ENCODE measurements at places on chromosomes 4 and X.

GRCh38 chr4:3826247-3827172 is 60.3 kb downstream of the ADRA2C start:
- DNase-seq = no peak

GRCh38 chr4:169774466-169775445 is 17.0 kb upstream of the HPF1 start:
- DNase-seq = peak; percentile 9

- DNase-seq = no peak
Observed at GRCh38 chr4:39786838-39787237, 88.9 kb downstream of the UBE2K start.

- no peak for DNase-seq
Observed at GRCh38 chr4:106614441-106614840, 245.9 kb upstream of the GIMD1 start.

GRCh38 chr4:129926936-129927335 is 831.0 kb downstream of the C4orf33 start:
- DNase-seq = no peak

GRCh38 chr4:147732518-147733235 is 789 bp downstream of the ARHGAP10 start:
- peak; percentile 87 for DNase-seq

- DNase-seq = no peak
Observed at GRCh38 chr4:5200513-5200912, 149.2 kb downstream of the STK32B start.

- DNase-seq = no peak
Observed at GRCh38 chrX:153405426-153405825, 4.3 kb upstream of the PNMA6E start.

DNA sequence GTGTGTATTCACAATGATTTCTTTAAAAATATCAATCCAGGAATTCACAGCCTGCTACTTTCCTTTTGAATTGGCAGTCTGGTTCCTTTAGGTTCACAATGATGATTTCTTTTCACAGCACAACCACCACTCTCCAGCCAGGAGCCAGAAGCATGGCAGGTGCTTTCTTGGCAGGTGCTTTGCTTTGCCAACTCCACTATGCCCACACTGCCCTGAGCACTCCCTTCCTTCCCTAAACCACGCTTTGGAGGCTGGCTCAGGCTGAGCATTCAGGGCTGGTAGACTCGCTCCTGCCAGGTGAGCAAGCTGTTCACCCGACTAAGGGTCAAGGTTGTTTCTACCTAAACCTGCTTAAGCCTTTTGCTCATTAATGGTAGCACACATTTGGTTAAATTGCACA is 184.5 kb downstream of the SH3KBP1 start:
- DNase-seq = no peak

DNA sequence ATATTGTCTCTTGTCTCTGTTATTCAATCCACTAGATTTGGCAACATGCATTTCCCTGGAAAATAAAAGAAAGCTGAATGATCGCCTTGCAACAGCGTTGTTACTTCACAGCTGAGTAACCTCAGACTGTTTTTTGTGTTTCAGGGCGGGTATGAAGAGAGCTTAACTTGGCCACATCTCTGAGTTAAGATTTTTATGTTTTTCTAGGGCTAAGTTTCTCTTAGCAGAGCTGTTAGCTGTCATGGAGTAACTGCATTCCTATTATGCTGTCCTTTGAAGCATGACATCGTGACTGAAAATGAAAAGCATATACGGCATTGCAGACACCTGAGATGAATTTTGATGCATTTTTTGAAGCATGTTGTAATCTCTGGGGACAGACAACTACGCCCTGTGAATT is 1798.9 kb downstream of the PCDH7 start:
- no peak for DNase-seq

- DNase-seq = peak; percentile 13
Observed at GRCh38 chr4:86449746-86450588, 90.1 kb upstream of the MAPK10 start.

DNA sequence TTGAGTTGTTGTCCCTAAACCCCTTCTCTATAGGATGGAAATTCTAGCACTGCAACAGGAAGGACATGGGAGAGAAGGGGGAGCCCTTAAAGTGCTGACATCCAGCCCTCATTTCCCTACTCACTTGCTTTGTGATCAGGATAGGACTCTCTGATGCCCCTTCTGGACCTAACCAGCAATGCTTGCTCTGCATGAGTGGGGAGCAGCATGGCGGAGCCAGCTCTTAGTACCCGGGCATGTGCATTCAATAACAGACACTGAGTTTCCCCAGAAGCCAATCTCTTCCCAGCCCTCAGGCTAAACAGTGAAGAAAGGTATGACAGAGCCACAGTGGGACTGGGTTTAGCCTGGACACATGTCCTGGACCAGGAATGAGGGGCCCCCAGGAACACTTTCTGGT is 14.0 kb downstream of the SOD3 start:
- DNase-seq = peak; percentile 31

DNA sequence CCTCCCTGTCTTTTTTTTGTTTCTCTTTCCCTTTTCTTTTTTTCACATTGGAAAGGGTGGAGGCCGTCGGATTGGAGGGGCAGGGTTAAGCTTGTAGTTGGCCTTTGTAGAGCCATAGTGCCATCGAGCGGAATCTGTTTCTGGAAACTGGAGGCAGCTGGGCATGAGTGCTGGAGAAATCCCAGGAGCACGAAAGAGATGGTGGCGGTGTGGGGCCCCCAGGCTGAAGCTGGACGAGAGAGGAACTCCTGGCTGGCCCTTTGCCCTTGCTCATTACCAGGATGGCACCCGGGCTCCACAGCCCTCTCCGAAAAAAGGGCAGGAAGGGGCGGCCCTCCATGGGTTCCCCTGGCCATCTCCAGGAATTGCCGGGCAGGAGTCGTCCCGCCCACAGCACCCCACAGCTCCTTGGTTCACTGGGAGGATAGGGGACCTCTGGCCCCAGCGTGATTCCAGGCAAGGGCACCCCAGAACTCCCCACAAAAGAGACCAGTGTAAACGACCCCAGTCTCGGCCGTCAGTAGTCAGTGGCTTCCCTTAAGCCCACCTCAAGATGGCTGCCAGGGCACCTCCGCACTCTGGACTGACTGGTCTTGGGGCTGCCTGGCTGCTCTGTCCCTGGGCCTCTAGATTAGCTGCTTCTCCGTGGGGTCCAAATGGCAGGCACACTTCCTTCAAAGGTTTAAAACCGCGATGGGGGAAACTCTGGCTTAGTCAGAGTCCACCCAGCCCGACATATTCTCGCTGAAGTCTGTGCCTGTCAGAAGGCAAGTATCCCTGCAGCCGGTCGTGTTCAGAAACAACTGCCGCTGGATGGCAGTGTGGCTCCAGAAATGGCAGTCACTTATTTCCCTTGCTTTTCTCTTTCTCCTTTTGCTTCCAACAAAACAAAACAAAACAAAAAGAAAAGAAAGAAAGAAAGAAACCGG is 74.1 kb downstream of the NBDY start:
- DNase-seq = peak; percentile 87

DNA sequence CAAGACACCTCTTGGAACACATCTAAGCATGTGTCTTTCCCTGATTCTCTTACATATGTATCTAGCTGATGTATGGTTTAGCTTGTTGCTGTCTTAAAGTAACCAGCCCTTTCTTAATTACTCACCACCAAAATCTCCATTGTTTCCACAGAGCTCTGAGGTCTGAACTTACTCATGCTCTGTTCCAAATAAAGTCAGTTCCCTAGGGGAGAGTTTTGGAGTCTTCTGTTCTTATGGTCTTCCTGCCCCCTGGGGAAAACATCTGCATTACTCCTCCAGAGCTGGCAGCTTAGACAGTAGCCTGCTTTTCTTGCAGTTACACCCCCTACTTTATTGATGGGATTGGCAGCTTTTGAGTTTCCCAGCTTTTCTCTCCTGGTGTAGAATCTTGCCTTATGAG is 125.8 kb downstream of the EDA start:
- no peak for DNase-seq
